ENCODE measurements at places on chromosomes 16 and 17.

GRCh38 chr16:46690281-46691178, 1.1 kb downstream of the ORC6 start:
- DNase-seq = no peak

GRCh38 chr17:3735515-3735914, 11.8 kb downstream of the HASPIN start:
- no peak for DNase-seq

- no peak for DNase-seq
Measured at GRCh38 chr17:38569701-38570512, 35.8 kb downstream of the SRCIN1 start.

DNA sequence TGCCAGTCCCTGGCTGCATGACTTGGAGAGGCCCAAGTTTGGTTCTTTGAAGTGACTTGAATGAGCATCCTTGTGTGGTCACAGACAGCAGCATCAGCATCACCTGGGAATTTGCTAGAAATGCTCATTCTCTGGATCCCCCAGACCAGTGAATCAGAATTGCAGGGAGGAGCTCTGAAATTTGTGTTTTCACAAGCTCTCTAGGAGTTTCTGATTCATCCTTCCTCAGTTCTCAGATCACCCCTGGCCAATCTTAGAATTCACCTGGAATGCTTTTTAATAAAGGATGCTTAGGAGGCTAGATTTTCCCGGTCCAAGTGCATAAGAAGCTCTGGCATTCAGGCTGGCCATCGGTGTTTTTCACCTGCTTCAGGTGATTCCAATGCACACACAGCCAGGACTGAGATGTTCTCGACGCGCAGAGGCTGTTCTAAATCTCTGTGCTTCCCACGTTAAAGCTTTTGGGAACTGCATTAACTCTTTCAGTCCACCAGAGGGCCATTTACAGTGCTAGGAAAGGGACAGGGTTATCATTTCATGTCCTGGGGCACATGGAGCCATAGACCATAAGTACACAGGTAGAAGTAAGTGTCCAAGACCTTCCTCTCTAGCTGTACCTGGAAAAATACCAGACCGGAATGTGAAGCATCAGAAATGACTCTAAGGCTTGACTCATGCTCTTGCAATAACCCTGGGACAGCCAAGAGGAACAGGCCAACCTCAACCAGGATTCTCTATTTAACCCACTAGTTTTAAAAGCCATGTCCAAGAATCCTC, 85.7 kb upstream of the XYLT1 start:
- no peak for DNase-seq

- DNase-seq = no peak
Measured at GRCh38 chr16:3274490-3274889, 8.8 kb upstream of the ZNF263 start.

DNA sequence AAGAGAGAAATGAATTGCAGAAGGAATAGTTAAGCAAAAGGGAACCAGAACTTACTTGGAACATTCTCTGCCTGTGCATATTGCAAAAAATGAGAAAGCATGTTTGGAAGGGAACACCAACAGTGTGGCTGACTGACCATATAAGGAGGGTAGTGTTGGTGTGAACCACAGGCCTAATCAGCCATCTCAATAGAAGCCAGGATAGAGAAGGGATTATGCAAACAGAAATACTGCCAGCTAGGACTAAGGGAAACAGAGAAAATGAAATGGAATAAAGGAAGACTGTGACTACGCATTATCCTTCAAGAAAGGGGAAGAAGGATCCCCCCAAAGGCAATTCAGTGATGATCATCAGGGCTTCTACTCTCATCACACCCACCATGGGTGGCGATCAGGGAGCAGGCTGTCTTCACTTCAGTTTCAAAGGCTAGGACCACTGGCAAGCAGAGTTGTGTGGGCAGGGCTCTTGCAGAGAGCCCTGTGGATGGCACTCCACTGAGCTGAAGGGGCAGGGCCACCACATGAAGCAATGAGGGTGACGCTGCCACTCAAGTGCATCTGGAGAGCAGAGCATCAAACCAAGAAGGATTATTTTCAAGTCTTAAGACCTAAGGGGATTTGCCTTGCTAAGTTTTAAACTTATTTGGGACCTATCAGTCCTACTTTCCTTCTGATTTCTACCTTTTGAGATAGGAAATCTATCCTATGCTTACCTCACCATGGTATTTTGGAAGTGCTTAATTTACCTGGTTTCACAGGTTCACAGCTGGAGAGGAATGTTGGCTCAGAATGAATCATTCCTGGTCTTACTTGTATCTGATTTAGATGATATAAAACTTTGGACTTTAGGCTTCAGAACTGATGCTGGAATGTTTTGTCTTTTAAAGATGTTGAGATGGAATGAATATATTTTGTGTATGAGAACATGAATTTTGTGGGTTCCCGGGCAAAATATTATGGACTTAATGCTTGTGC, 140.5 kb downstream of the SSH2 start:
- DNase-seq = no peak

GRCh38 chr17:58327363-58328194, 1.0 kb downstream of the TSPOAP1 start:
- DNase-seq = no peak

DNA sequence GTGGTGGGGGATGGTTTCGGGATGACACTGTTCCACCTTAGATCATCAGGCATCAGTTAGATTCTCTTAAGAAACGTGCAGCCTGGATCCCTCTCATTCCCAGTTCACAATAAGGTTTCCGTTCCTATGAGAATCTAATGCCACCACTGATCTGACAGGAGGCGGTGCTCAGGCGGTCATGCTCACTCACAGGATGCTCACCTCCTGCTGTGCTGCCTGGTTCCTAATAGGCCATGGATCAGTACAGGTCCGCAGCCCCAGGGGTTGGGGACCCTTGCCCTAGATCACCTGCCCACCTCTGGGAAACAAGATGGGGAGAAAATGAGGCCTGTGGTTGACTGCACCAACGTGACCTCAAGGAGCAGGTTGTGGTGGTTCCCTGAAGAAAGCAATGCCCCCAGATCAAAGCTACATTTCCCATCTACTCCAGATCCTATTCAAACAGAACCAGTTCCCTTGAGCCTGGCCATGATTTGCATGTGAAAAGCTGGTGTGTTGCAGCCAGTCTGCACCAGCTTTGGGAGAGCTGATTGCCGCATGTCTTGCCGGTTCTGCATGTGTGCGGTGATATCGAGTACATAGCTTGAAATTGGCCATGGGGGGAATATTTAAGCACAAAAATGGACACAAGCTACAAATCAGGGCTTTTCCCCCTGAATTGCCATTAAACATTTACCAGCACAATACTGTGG, 183.2 kb upstream of the HSBP1 start:
- DNase-seq = no peak

GRCh38 chr17:59830846-59831486, 61.8 kb downstream of the TUBD1 start:
- DNase-seq = no peak

DNA sequence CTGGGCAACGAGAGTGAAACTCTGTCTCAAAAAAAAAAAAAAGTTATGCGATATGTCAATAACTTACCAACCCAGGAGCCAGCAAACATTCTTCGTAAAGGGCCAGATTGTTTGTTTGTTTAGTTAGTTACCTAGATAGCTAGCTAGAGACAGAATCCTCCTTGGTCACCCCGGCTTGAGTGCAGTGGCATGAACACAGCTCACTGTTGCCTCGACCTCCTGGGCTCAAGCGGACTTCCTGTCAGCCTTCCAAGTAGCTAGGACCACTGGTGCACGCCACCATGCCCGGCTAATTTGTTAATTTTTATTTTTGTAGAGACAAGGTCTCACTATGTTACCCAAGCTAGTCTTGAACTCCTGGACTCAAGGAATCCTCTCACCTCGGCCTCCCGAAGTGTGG, 113.0 kb downstream of the LITAF start:
- no peak for DNase-seq

DNA sequence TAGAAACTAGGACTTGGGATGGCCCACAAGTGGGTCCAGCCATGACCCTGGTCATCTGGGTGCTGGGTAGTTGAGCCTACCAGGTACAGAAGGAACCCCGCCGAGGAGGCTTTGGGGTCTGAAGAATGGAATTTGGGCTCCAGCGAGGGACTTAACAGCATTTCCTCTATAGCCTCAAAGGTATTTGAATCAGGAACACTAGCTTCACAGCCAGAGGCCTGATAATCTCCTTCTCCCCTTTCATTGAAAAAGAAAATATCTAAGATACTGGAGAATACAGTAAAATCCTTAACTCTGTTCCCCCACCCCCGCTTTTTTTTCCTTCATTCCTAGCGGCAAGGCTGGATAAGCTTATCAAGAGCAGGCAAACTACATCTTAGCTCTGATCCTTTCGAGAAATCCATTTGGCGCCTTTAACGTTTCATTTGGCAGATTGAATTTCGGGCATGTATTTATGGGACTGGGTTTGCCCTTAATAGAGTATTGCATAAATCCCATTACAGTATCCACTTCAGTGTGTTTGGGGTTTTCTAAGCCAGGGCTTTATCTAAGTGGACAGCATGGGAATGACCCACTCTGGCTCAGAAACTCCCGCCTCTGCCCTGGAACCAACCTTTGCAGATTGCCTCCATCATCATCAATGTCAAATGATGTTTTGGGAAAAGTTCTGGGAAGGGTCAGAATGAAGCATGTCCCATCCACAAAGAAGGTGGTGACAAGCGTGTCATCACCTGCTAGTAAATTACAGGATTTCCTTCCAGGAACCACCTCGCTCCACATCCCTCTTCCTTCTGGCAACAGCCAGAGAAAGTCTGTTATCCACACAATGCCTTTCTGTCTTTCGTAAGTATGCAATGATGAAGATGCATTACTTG, 36.9 kb downstream of the XYLT1 start:
- DNase-seq = no peak

- peak; percentile 66 for DNase-seq
Measured at GRCh38 chr17:78442648-78443218, 64.3 kb downstream of the PGS1 start.

DNA sequence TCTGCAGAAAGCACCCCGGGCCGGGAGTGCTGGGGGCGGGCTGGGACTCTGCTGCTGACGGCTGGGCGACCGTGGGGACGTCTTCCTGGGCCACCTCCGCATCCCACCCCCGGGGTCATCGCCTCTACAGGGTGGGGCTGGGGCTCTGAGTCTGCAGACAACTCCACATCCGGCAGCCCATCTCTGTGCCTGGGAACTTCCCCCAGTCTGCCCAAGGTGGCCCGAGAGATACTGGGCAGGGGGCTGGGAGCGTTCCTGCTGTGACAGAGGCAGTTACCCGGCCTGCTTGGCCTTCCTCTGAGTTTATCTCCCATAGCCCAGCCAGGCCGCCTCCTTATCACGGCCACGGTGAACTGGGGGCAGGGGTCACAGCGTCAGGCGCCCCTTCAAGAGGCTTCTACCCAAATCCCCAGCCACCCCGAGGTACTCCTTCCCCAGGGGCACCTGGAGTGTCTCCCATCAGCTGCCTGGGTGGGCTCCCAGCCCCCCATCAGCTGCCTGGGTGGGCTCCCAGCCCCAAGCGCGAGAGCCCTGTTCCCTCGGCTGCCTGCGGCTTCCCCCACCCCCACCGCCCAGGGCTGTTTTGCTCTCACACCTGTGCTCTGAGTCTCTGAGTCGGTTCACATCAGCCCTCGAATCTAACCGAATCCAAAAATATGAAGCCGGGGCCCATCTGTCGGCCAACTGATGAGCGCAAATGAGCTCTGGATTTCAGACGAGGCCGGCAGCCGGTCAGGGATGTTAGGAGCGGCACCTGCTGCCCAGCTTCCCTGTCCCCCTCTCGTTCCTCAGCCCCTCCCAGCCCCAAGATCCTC, 15.6 kb upstream of the CBFA2T3 start:
- no peak for DNase-seq

GRCh38 chr17:50817838-50818237, 17.5 kb upstream of the WFIKKN2 start:
- DNase-seq = no peak

DNA sequence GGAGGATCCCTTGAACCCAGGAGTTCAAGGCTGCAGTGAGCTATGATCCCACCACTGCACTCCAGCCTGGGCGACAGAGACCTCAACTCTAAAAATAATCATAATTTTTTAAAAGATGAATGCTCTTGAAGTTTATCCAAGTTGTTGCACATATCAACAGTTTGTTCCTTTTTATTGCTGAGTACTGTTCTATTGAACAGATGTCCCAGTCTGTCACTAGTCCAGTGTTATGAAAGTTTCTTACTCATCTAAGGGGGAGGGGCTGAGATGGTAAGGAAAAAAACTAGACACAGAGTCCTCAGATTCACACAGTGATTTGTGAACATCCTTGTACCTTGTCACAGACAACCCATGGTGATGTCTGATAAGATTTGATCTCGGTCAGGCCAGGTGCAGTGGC, 3.9 kb downstream of the ACAP1 start:
- no peak for DNase-seq

GRCh38 chr17:57861000-57861789, 11.4 kb upstream of the MRPS23 start:
- DNase-seq = peak; percentile 62
